ENCODE measurements at places on chromosomes 2 and 18.

- no peak for DNase-seq
Measured at GRCh38 chr2:229380101-229380625, 109.1 kb upstream of the PID1 start.

GRCh38 chr2:23823863-23824262, 103.1 kb downstream of the ATAD2B start:
- DNase-seq, result no peak

DNA sequence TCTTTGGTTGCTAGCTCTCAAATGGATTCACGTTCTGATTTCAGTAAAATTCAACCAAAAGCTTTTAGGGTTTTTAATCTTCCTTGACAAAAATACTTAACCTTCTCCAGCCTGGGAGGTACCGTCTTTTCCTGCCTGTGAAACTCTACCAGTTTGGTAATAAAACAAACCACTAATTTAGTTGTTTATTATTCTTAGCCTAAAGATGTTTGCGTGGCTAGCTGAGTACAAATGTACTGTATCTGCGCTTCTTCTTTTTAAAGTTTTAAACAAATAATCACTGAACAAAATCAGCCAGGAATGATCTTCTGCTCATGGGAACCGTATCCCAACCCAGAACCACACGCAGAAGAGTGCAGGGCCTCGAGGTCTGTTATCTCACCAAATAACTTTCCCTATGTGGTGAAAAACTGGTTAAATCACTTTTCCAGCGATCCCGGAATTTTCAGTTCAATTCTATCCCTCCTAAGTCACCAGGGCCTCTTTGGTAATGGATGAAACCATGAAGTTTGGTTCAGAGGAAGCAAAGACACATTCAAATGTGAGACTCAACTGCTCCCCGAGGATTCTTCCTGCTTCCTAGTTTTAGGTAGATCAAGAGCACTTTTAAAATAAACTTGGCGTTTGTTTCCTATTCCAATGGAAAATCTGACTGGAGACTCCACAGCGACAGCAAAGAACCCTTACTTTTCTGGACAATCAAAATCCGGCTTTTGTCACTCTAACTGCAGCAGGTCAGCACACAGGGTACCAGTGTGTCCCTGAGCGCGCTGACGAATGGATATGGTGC, 36.1 kb downstream of the BCL2 start:
- no peak for DNase-seq

DNA sequence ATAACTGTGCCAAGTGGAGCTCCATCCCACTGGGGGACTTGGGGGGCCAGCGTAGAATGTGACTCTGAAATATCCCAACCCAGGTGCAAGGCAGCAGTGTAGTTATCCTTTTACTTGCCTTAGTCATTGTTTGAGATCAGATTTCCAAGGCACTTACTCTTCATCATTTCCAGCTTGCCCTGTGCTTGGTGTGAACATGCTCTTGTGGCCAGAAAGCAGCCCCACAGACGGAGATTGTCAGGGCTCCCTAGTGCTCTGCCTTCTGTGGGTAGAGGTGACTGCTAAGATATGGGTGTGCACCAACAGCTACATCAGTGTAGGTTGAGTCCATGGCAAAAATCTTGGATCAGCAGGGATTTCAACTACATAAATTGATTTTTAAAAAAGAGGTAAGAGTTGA, 2010.0 kb upstream of the PIK3C3 start:
- no peak for DNase-seq

GRCh38 chr2:198762441-198762840, 695.3 kb downstream of the SATB2 start:
- DNase-seq, result peak; percentile 1

DNA sequence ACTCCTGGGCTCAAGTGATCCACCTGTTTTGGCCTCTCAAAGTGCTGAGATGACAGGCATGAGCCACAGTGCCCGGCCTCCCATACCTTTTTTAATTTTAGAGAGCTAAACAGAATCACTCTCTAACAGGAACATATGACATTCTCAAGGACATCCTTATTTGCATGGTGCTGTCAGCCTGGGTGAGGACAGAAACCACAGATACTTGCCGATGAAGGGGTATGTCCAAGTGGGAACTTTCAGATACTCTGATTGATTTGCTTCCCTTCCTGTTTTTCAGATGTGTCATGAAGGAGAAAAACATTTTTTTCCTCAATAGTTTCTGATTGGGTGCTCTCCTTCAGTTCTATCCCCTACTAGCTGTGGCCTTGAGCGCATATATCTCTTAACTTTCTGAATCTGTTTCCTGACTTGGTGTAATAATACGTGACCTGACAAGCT, 49.6 kb downstream of the MYO3B start:
- no peak for DNase-seq

DNA sequence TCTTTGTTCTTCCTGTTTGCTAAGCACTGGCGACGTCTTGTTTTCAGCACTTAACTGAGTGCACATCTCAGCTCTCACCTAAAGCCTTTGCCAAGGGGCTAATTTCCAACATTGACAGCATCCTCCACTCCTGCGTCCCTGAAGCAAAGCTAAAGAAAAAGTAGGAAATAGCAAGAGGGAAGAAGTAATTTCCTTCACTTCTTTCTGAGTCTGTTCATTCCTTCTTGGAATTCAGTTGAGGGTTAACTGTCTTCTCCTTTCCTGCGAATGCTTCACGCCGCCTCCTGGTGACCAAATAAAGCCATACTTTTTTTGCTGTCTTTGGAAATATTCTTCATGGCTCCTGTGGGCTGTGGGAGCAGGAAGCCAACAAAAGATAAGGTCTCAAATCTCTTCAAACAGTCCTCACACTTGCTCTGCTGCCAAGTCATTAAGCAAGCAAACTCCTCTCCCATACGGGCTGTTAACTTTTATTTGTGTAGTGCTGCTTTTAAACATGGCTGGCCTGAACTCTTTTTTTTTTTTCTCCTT, 100.9 kb downstream of the DPP10 start:
- DNase-seq, result no peak

- no peak for DNase-seq
Measured at GRCh38 chr2:31980674-31981356, 30.0 kb downstream of the MEMO1 start.

DNA sequence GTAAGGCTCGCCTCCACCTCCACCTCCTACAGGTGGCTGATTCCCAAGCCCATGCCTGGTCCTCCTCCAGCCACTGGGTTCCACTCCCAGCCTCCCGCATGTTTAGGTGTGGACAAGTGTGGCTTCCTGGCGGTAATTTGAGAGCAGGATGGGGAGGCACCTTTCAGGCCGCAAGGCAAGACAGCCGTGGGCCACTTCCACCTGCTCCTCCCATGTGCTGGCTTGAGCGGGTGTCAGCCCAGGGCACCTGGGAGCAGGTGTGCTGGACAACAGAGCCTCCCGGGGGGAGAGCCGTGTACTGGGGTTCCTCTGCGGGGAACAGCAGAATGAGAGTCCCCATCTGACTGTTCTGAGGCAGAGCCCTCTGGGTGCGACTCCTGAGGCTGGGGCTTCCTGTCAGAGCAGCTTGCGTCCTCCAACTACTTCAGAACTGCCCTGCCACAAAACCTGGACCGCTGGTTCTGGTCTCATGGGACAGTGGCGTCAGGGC, 83.9 kb downstream of the TPO start:
- no peak for DNase-seq

GRCh38 chr18:48723016-48723415, 184.2 kb downstream of the CTIF start:
- no peak for DNase-seq

DNA sequence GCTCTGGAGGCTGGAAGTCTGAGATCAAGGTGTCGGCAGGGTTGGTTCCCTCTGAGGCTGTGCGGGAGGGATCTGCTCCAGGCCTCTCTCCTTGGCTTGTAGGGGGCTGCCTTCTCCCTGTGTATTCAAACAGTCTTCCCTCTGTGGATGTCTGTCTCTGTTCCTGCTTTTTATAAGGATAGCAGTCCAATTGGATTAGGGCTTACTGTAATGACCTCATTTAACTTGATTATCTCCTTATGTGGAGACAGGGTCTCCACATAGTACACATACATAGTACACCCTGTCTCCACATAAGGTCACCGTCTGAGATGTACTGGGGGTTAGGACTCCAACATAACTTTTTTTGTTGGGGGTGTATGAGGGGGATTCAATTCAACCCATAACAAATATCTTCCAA, 30.5 kb downstream of the TCF7L1 start:
- DNase-seq, result no peak

- no peak for DNase-seq
Measured at GRCh38 chr18:25147877-25148488, 204.0 kb downstream of the ZNF521 start.

GRCh38 chr2:70467831-70468779, 85.5 kb downstream of the TGFA start:
- no peak for DNase-seq

- DNase-seq, result no peak
Measured at GRCh38 chr2:150612957-150613710, 125.7 kb upstream of the RND3 start.

DNA sequence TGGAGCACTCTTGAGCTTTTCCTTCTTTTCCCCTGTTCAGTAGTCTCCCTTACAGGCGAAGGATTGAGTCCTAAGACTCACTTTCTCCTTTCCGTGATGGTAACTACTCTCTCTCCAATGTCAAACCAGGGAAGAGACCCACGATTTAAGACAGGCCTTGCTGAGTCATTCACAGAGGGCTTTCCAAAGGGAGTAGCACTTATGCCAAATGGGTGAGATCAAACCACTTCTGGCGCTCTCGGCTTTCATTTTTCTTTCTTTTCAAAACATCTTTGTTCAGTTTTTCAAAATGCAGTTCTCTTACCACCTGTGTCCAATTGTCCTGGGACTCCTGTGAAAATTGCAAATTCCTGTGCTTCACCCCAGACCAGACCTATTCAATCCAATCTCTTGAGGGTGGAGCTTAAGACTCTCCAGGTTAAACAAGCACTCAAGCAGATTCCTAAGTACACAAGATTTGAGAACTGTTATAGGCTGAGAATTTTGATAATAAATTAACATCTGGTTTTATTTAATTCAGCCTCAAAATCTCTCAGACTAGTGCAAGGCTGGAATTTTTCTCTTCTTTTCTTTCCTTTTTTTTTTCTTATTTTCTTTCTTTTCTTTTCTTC, 14.4 kb upstream of the MRPL19 start:
- peak; percentile 57 for DNase-seq

Data from fibroblast of skin of right quadriceps (primary cell).